H4 (cell line): ENCODE measurements at places on chromosomes 4 and X.

DNA sequence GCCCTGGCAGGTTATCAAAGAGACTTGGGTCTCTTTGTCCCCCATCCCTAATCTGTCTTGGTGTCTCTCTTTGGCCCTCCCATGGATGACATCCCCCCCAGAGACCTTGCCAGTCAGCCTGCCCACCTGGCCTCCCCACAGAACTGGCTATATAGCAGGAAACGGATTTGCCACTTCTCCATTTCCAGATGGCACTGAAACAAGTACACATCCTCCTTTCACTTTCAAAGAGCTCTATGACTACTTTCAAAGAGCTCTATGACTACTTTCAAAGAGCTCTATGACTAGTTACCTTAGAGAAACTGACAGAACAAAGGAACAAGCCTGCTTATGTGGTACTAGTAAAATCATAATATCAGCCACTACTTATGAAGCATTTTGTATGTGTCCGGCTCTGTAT, 175.3 kb downstream of the MAML3 start:
- no peak for DNase-seq

- DNase-seq: no peak
Measured at GRCh38 chrX:10949541-10949940, 161.6 kb upstream of the HCCS start.

DNA sequence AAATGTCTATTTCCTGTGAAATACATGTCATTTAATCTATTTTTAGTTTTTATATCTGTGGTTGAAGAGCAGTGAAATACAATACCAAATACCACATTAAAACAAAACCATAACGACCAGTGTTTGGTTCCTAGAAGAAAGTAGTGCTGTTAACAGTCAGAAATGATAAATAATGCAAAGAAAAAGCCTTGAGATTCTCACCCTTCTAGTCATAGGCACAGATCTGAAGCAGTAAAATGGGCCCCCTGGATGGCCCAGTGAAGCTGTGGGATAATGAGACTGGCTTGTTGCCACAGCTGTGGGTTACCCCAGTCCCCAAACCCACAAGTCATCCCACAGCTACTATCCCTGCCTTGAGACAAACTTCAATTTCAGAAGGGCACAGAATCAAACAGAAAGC, 137.3 kb upstream of the RPL34 start:
- peak; percentile 12 for DNase-seq

DNA sequence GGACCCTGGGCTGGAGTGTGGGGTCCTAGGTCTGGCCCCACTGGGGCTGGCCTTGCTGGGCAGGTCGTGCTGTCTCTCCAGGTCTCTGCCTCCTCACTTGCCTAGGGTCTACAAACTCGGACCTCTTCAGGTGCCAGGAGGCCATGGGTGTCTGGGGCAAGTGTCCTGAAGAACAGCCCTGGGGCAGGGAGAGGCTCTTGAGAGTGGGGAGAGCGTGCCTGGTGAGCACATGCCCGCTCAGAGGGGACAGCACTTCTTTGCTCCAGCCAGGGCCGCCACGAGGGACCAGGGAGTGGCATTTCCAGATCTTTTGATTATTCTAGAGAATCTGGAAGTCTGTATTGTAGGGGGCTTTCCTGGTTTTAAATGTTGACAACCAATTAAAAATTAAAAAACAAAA, 63.7 kb downstream of the SORCS2 start:
- DNase-seq: no peak

- DNase-seq: no peak
Measured at GRCh38 chrX:84363663-84364062, 138.6 kb downstream of the HDX start.

- no peak for DNase-seq
Measured at GRCh38 chrX:37781814-37782213, 2.0 kb downstream of the CYBB start.

GRCh38 chrX:67673741-67674274, 130.0 kb downstream of the AR start:
- no peak for DNase-seq

- no peak for DNase-seq
Measured at GRCh38 chrX:53116101-53116500, 22.2 kb downstream of the KANTR start.

GRCh38 chrX:55030271-55031205, at the start of gene ALAS2:
Gene ALAS2, minus strand, starts transcription at chrX:55030977. Its CDS starts 4,977 bp downstream, at chrX:55026000.
- no peak for DNase-seq

DNA sequence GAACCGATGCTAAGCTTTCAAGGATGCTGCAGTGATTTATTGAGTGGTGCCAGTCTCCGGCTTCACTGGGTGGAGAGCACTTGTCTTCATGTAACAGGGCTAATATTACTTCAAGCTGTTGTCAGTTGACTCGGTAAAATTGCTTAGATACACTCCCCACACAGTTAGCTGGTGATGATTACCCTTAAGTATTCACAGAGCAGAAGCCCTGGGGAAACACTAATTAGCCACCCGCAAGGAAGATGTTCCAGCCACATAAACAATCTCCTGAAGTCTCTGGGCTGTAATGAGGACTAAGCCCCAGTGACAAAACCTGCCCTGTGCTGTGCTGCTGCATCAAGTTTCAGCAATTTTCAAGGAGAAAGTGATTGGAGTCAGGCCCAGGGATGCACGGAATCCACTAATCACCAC, 37.3 kb upstream of the GK2 start:
- no peak for DNase-seq

DNA sequence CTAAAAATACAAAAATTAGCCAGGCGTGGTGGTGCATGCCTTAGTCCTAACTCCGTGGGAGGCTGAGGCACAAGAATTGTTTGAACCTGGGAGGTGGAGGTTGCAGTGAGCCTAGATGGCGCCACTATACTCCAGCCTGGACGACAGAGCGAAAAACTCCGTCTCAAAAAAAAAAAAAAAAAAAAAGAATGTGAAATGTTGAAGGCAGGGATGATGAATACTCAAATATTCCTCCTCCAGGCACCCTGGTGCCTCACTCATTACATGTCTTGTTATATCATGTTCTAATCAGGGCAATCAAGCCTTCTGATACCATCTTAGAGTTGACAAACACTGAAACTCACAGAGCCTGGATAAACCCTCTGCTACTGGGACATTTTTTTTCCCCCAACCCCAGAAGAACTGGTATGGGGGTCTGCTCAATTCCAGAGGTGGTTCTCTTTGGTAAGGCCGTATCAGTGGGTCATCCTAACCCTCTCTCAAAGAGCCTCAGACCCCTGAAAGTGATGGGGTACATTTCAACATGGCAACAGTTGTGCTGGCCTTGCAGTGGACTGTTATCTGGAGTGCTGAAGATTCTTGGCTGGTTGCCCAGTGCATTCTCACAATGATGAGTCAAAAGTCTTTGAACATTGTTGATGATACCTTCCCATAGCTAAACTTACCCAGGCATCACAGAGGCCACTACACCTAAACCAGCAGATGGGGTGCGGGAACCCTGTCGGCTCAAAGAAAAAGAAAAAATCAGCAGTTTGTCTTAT, 2.4 kb upstream of the SH3KBP1 start:
- peak; percentile 27 for DNase-seq

DNA sequence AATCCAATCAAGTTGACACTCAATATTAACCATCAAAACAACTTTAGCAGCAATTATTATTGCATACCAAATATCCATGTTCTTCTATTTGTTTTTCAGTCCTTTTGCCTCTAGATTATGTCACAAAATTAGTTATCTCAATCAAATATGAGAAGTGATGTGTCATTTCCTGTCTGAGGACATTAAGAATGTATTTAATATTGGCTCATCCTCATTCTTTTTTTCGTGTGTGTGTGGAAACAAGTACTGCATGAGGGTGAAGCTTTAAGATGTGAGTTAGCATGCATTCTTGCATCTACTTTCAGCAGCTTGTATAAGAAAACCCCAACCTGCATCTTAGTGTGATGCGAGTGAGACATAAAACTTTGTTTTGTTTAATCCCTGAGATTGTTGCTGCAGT, 301.4 kb downstream of the GRIA2 start:
- no peak for DNase-seq

DNA sequence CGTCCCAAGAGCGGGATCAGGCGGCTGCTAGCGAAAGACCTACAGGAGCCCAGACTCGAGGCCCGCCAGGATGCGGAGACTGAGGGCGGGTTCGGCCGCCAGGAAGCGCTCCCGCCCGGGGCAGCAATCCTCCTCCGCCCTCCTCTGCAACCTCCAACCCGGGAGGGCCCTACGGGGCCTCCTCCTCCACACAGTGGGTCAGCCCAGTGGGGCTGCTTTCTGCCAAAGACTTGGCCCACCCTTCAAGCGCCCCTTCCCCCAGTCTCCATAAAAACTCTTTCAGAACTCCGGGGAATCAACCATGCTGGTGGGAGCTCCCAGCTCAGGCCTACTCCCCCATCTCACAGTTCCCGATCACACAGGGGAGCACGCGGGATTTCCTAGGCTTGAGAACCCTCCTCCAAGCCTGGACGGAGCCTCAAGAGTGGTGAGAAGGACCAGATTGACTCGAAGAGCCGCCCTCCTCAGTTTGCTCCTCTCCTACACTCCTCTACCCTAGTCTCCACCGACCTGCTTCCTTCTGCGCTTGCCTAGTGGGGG, 77.5 kb downstream of the RLIM start:
- DNase-seq: no peak

GRCh38 chr4:57661517-57662090, 551.4 kb upstream of the IGFBP7 start:
- DNase-seq: no peak

- DNase-seq: no peak
Measured at GRCh38 chrX:23103546-23103945, 103.8 kb downstream of the DDX53 start.

- no peak for DNase-seq
Measured at GRCh38 chr4:154292589-154292988, 199.0 kb downstream of the DCHS2 start.

- no peak for DNase-seq
Measured at GRCh38 chr4:107855723-107856122, 31.0 kb downstream of the SGMS2 start.

DNA sequence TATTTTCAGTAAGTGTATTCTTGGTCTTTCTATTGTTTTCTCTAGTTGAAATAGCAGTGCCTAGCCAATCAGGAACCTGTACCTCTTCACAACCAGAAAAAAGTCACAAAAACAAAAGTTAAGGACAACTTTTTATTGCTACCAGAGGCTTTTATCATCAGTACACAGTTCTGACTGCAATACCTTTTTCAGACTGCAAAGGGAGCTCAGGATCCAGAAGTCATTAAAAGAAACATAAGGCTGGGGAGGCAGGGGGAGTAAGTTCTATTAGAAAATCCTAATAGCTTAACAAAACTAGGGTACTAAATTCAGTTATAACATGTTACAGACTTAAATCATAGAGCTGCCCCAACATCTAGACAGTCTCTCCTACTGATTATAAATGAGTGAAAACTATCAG, 28.8 kb downstream of the CCNI start:
- DNase-seq: peak; percentile 16

GRCh38 chrX:101693476-101693875, 33.8 kb upstream of the ARMCX2 start:
- no peak for DNase-seq

DNA sequence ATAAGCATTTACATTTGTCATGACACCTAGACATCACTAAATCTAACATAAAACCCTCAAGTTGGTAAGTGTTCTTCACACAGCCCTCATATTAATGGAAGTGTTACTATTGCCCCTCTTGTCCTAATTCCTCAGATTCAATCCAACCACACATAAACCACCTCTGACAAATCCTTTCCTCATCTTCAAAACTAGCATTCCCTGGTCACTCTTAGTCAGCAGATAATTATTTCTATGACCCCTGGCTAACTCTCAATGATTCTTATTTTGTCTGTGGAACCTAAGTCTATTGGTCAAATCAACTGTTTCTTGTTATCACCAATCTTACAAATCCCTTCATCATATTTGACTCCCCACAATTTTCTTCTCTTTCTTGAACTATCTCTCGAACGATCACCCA, 168.6 kb downstream of the PPP3CA start:
- no peak for DNase-seq

GRCh38 chr4:173362666-173363065, 8.1 kb upstream of the SAP30 start:
- DNase-seq: no peak

GRCh38 chr4:118948545-118949144, 60.0 kb downstream of the SYNPO2 start:
- no peak for DNase-seq

DNA sequence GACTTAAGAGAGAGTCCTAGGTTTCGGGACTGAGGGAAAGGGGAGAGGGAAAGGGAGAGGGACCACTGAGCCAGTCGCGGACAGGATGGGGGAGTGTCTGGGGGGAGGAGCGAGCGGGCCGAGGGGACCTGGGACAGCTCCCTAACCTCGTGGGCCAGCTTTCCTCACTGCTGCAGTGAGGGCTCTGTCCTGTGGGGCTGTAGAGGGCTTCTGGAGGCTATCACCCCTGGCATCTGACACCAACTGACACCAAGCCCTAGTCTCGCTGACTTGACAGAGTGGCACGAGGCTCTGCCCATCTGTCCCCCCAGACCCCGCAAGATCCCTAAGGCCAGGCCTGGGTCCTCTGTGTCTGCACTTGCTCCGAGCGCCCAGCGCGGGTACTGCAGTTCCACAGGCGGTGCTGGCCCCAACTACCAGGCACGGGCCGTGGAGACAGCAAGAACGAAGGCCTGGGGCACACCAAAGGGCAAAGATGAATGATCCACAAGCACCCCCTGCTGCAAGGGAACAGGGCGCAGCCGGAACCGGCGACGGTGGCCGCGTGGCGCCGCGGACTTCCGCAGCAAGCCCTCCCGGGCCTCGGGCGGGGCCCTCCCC, 465 bp downstream of the HAUS7 start:
- no peak for DNase-seq

DNA sequence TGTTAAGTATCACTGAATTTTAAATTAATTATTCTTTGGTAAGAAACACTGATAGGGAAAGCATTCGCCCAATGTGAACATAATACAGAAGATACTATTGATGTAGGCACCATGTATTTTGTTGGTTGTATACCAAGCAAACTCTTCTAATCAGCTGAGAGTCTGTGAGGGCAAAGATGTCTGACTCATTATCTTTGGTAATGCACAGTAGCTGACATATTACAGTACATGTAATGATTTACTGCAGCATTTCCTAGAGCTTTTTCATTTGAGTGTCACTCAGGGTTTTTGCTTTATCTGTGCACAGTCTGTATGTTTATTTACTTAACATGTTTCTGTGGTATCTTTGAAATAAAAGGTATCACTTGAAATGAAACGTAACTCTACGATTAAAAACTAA, 49.2 kb downstream of the CENPVL3 start:
- no peak for DNase-seq

DNA sequence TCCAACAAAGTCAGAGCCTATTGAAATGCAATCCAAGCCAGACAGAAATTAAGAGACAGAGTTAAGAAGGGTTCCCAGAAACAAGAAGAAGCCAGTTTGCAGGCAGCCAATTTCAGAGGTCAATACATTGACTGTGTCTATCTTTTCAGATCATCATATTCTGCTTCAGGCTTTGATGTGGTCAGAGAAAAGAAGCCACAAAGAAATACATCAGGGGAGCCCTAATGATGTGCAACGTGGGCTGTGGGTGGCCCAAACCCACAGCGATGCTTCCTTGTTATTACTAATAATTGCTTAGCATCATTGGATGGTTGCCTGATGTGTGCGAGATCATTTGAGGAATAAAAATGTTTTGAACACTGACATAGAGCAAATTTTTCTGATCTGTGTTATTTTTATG, 99.0 kb upstream of the DUSP21 start:
- no peak for DNase-seq
